ENCODE measurements at places on chromosomes 7 and 10.

GRCh38 chr10:63972949-63973827 lies 452.0 kb downstream of the REEP3 start:
- no peak for DNase-seq

GRCh38 chr10:14691359-14691758 lies 83.3 kb downstream of the FAM107B start:
- no peak for DNase-seq

- DNase-seq, result peak; percentile 49
Measured at GRCh38 chr7:129925416-129926002, 27.3 kb downstream of the UBE2H start.

GRCh38 chr10:79159785-79160184 lies 91.0 kb downstream of the ZMIZ1 start:
- no peak for DNase-seq

- DNase-seq, result no peak
Measured at GRCh38 chr10:113858541-113858940, 4.1 kb downstream of the NHLRC2 start.

- DNase-seq, result no peak
Measured at GRCh38 chr7:98702021-98702420, 84.9 kb downstream of the NPTX2 start.

All from muscle of back (tissue), 13 donors.